ENCODE measurements at places on chromosomes 5 and 9.

GRCh38 chr5:23029290-23029689 lies 176.1 kb upstream of the CDH12 start:
- no peak for DNase-seq

GRCh38 chr5:35117967-35118366 lies 70.2 kb upstream of the AGXT2 start:
- no peak for DNase-seq

DNA sequence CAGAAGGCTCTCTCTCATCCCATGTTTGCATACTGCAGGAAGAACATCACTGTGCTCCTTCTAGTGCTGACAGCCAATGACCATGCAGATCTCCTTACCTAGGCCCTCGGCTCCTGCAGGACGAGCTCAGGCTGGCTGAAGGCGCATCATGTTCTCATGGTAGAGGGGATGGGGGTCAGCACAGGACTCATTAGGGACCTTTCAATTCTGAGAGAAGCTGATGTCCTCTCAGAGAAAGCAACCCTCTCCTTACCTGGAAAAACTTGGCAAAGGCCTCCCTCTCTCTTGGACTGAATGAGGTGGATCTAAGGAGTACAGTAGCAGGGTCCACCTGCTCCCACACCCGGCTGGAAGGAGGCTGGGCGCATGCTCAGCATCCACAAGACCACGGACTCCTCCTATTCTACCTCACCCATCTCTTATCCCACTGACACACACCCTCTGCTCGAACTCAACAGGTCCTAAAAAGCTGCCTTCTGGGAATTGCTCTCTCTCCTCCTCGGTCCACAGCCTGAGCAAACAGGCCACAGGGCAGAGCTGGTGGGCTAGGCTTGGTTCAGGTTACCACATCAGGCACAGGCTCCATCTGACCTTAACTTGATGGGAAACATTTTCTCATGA lies 2.9 kb downstream of the IPPK start:
- no peak for DNase-seq

GRCh38 chr9:22049411-22049810 lies 40.3 kb upstream of the CDKN2B start:
- DNase-seq = no peak

GRCh38 chr9:120528829-120529228 lies 51.1 kb downstream of the CDK5RAP2 start:
- no peak for DNase-seq

GRCh38 chr9:31597977-31598376 lies 786.5 kb upstream of the ACO1 start:
- DNase-seq = no peak

DNA sequence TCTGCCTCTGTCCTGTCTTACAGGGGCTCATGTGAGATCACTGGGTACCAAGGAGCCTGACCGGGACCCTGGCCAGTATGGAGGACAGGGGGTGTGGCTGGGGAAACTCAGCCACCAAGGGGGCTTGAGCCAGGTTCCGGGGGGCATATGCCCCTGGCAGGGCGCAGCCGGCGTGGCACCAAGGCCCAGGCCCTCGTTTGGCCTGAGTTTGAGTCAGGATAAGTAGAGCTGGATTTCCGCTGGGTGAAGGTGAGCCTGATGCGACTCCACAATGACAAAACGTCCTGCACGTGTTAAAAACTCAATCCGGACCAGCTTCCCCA lies 616 bp upstream of the TSPAN17 start:
- DNase-seq = no peak

GRCh38 chr9:122213589-122214413 lies 15.0 kb downstream of the LHX6 start:
- peak; percentile 66 for DNase-seq

- no peak for DNase-seq
Measured at GRCh38 chr9:132216861-132217619, 55.2 kb downstream of the NTNG2 start.

DNA sequence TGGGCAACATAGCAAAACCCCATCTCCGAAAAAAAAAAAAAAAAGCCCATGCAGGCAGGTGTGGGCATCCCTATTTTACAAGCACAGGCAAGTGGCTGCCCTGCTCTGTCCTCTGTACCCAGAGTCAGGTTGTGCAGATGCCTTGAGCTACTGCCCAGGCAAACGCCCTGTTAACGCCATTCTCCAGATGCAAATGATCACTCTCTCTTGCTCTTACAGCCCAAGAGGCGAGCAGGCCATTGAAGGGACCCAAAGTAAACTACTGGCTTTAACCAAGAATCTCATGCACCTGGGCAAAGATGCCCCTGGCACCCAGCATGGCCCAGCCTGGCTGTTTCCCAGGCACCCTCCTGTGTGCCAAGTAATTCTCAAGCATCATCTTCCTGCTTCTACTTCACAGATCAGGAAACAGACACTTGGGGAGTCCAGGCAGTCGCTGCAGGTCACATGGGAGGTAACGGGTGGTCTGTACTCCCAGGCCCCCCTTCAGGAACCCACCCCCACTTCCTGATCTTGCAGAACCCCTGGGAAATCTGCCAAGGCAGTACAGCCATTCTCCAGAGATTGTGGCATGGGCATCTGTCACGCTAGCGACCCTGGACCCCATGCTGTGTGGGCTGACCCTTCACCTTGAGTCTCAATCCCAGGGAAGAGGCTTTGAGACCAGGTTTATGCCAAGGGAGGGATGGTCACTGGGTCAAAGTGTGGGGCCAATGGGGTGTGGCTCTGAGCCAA lies 14.2 kb downstream of the EEIG1 start:
- no peak for DNase-seq

GRCh38 chr9:86405926-86406325 lies 51.7 kb upstream of the TUT7 start:
- DNase-seq = no peak

All from NCI-H510A treated with DMSO at 0.1 percent for 48 hours (cell line).